Hindlimb muscle (tissue), 1 donor: ENCODE measurements at places on chromosomes 6 and 20.

DNA sequence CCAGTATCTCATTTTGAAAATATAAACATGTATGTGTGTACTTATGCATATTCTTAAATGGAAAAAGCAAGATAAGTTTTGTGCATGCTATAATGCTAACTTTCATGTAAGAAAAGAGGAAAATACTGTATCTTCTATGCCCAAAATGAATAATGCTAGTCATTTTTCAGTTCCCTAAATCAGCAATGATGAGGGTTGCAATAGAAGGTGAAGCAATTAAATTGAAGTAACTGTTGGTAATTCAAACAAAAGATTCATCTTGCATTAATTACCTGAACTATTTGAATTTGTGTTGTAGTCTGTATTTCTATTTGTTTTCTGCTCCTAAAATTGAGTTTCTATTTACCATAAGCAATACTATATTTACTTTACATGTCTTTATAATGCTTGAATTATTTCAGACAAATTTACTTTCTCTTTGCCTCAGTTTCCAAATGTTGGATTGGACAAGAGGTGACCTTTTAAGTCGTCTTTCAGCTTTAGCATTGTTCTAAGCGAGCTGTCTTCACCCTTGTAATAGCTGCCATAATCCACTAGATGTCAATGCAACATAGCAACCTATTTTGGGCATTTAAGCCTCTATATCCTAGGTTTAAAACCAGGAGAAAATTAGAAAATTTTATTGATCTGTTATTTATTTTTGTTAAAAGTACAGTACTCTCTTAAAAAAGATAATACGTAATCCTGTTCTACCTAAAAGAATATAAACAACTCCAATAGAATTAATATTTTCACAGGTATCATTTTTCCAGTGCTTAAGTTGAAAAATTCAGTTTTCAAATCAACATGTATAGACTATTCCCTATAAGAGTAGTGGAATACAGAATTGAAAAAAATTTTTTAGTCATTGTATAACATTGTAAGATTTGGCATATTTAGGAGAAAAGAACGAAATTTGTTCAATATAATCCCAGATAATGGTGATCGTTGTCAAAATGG, 52.3 kb upstream of the IFNGR1 start:
- peak; percentile 32 for DNase-seq

DNA sequence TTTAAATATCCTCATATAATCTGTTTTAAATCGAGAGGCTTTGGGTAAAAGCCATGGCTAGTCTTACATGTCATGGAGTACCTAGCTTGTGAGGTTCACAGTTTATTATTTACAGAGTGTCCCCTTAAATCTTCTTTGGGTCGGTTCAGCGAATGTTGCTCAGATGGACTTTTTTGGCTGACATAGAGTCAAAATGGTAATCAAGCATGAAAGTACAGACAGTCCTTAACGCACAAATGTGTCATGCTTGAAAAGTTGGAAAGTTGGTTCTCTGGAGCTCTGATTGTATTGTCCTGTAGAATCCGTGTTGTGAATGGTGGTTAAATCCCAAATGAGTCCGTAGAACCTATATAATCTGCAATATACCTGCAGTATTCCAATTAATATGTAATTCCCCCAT, 22.0 kb downstream of the PTPN1 start:
- DNase-seq, result no peak

DNA sequence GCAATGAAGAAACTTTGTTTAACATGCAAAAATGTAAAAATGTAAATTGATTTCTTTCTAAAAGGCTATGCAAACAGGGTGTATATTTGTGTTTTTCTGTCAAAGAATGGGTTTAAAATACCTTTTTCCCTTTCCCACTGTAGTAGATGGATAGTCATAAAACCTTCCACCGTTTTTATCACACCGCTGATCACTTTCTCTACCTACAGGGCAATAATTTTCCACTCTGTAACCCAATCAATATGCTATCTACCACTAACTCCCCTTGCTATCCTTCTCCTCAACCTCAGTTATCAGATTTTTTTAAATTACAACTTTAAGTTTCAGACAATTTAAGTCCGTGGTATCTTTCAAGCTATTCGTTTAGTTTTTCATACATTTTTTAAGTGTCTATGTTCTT, 91.4 kb upstream of the ARID1B start:
- DNase-seq, result no peak

- peak; percentile 50 for DNase-seq
Measured at GRCh38 chr6:20403766-20404640, 2.3 kb downstream of the E2F3 start.

- no peak for DNase-seq
Measured at GRCh38 chr6:42774201-42774600, 7.7 kb upstream of the BICRAL start.

GRCh38 chr6:4844108-4844507, 67.9 kb downstream of the CDYL start:
- no peak for DNase-seq

GRCh38 chr20:46735436-46735835, 26.0 kb downstream of the SLC2A10 start:
- DNase-seq, result no peak

- no peak for DNase-seq
Measured at GRCh38 chr6:151181706-151182363, 57.9 kb upstream of the AKAP12 start.

DNA sequence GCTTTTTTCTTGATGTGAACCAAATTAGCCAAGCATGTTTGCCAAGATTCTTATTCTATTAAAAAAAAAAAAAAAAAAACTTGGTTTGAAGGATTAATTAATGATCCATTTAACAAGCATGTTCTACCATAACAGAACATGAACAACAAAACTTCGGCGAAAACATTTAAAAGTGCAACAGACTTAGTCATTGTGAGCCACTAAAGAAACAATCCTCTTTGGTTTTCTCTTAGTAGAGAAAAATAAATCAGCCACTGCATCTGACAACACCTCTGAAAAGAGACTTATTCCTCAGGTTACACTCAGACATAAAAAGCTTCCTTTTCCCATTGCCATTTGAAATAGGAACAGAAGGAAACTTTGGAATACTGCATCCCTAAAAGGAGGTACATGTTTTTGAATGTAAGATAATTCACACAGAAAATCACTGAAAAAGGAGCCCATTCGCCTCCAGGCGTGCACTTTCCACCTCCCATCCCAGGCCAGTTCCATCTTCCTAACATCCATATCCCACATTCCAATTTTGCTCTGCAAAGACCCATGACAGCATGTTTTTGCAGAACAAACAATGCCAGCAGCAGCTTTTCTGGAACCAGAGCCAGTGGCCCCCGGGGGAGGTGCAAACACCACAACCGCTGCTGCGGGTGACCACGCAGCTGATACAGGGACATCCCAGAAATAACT, 79.5 kb downstream of the ZMYND8 start:
- DNase-seq, result peak; percentile 71

- no peak for DNase-seq
Measured at GRCh38 chr20:51480507-51481270, 61.8 kb downstream of the NFATC2 start.

GRCh38 chr6:34248198-34248726, 544 bp downstream of the SMIM29 start:
- no peak for DNase-seq

- no peak for DNase-seq
Measured at GRCh38 chr6:131997429-131998153, 46.4 kb upstream of the CCN2 start.

DNA sequence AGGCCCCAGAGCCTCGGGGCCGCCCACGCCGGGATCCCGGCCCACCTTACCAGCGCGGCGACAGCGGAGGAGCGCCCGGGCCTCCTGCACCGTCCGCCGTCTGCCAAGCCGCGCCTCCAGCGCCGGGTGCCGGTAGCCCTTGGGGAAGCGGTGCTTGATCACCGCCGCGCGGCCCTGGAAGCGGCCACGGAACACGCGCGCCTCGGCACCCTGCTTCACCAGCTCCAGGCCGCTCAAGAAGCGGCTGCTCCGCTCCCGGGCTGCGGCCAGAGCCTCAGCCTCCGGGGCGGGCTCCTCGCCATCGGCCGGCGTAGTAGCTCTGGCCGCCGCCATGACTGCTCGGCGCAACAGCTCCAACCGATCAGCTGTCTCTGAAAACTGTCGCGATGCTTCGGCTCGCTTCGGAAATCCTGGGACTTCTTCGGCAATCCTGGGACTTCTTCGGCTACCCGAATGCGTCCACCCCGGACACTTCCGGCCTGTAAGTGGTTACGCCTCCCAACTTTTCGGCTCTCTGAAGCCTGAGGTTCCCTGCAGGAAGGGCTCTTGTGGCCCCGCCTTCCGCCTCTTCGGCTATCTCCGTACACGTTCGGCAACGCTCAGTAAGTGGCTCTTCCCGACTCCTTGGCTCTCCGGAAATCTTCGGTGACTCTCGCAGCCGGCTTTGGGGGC, at the start of gene TP53RK:
TSS of gene TP53RK (minus strand) at position 363 of the 672 bp plus-strand sequence. CDS start at position 333, 30 bp downstream.
- DNase-seq, result peak; percentile 100

- no peak for DNase-seq
Measured at GRCh38 chr6:137223370-137224131, 4.4 kb upstream of the IFNGR1 start.

DNA sequence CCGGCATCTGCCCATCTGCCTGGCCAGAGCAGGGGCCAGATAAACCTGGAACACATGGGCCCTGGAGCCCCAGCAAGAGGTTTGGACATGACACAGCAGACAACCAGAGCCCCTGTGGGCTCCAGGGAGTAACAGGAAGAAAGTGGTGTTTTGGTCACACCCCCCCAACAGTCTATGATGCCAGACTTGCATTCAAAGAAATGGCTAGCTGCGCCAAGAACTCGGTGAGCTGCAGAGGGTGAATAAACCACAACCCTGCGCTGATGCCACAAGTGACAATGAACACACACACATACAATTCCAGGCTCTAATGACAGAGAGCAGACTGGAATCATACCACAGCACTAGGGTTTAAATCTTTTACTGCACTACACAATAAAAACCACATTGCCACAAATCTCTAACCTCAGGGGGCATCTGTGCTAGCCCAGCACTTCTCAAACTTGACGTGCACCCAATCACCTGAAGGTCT, 34.0 kb downstream of the TRERF1 start:
- DNase-seq, result no peak

DNA sequence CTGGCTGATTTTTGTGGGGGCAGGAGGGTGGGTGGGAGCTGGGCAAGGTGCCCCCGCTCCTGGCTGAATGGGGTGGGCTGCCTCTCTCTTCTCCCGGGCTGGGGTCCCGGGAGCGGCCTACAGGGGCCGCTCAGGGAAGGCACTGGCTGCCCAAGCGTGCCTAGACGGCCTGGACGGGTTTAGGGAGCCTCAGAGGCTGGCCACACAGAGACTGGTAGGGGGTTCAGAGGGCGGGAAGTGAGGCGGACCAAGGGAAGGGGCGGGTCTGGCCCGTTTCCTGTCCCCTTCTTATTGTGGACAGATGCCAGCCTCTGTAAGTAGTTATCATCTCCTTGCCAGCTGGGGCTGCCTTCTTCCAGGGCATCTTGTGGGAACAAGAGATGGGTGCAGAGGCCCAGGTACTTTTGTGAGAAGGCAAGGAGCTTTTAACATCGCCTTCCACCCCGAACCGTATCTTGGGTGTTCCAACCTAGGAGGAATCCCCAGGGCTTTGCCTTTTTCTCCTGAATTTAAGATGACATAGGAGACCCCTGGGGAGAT, 437 bp downstream of the CD40 start:
- no peak for DNase-seq

GRCh38 chr6:112979830-112980229, 632.7 kb downstream of the RFPL4B start:
- DNase-seq, result peak; percentile 25

GRCh38 chr6:753486-753885, 60.5 kb upstream of the EXOC2 start:
- no peak for DNase-seq

DNA sequence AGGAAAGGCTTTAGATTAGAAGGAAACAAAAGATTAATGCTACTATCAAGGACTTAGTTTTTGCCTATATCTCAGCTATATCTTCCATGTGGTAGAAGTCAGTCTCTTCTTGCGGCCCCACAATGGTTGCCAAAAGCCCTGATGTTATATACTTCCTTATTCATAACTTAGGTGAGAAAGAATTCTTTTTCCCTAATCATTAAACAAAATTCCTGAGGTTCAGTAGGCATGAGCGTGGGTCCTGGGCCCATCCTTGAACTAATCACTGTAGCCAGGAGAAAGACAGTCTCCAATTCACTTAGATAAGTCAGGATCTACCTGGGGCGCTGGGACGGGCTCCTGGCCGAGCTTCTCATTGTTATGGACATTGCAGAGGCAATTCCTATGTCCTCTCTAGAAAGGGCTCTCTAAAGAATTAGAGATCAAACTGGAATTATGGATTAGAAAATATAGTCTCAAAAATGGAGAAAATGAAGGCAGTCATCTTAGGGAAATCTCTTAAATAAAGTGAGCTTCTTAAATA, 134.3 kb downstream of the KIF6 start:
- DNase-seq, result no peak

DNA sequence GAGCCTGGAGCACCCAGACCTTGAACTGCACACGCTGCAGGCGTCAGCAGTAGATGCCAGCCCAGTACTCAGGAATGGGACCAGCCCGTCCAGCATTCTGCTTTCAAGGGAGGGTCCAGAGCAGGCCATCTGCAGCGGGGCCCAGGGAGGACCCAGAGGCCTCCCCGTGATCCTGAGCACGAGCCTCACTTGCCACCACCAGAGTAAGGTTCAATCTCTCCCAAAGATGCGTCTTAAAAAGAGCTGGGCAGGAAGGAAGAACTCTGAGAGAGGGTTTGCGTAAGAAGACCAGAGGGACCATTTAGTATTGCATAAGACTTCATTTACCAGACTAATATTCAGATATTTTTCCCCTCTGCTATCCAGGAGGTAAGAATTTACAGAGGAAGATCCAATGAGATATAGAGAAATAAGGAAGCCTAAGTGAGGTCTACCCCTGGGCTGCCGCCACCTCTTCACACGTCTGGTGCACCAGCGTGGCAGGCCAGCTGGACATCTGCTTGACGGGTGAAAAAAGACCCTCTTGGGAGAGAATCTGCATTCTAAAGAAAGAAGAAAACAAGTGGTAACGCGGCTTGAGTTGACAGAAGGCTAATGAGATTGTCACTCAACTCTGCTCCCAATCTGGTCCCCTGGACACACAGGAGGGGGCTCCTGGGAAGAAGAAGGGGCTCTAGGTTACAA, 107.3 kb downstream of the PRND start:
- no peak for DNase-seq

DNA sequence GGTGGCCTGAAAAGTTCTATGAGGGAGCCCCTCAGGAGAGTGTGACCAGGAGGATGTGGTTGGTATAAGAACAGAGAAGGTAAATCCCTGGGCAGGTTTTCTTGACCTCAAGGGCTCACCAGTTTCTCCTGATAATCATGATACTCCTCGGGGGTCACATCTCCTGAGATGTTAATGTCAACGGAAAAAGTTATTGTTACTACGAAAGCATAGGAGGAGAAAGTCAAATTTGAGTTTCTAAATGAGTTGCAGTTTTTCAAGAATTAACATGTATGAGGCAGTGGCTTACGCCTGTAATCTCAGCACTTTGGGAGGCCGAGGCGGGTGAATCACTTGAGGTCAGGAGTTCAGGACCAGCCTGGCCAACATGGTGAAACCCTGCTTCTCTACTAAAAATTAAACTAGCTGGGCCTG, 23.4 kb downstream of the MGME1 start:
- no peak for DNase-seq

- no peak for DNase-seq
Measured at GRCh38 chr20:58402827-58403226, 13.8 kb downstream of the VAPB start.
